ENCODE measurements at places on chromosomes 2 and 18.

- no peak for DNase-seq
Observed at GRCh38 chr2:231344851-231345250, 50.7 kb upstream of the B3GNT7 start.

GRCh38 chr2:128290356-128290755 lies 28.3 kb downstream of the HS6ST1 start:
- DNase-seq = no peak

- no peak for DNase-seq
Observed at GRCh38 chr2:29544917-29545316, 376.5 kb downstream of the ALK start.

- no peak for DNase-seq
Observed at GRCh38 chr2:18446715-18447114, 113.7 kb downstream of the RDH14 start.

- no peak for DNase-seq
Observed at GRCh38 chr18:22044474-22045220, 124.7 kb upstream of the GATA6 start.

GRCh38 chr2:190974629-190975361 lies 39.2 kb downstream of the STAT1 start:
- no peak for DNase-seq

- DNase-seq = no peak
Observed at GRCh38 chr2:98335271-98335670, 11.0 kb upstream of the CNGA3 start.

DNA sequence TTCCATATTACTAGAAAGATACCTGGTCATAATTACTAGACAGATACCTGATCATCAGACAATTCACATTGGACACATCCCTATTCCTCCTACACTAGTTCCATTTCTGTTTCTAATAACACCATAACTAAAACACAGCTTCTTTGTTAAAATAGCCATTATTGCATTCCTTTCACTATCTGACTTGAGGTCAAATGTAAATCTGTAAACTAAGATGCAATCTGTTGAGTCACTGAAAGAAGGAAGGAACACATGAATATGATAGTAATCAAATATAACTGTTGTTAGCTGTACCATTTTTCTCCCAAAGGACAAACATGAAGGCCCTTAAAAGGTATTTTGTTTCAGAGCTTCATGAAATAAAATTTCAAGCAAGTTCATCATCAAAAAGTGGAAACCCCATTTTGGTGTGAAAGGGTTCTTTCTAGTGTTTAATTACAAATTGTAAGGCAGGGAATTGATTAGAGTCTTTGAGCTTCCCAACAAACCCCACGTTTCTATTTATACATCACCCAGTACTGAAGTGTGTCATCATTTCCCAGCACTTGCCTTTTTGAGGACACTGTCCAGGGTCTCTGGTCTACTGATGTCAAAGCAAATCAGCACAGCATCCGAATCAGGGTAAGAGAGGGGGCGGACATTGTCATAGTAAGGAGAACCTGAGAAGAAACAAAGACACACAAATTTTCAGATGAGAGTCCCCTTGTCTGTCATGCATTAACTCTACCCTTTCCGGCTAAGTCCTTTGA lies 13.0 kb downstream of the RND3 start:
- peak; percentile 23 for DNase-seq

- no peak for DNase-seq
Observed at GRCh38 chr18:42545825-42546224, 569.7 kb downstream of the RIT2 start.

GRCh38 chr2:152464851-152465470 lies 130.0 kb downstream of the FMNL2 start:
- no peak for DNase-seq

DNA sequence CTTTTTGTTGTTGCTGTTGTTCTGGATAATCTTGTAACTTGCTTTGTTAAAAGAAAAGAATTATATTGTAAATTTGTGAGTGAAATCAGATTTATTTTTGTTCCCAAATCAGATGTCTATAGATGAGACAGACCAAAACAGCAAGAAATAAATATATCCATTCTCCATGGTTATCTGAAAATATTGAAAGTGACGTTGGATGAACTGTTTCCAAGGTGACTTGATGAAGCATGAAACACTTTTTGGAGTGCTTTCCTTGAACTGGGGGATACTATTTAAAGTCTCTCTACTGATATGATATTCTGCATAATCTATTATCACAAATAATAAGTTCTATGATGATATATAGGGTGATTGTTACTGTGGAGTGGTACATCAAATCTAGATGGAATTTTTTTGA lies 315.4 kb upstream of the THUMPD2 start:
- DNase-seq = no peak
